ENCODE measurements at places on chromosomes 6 and 20.

- no peak for DNase-seq
These were observed 88.3 kb upstream of the CCDC28A start for GRCh38 chr6:138685257-138685656.

GRCh38 chr6:139270249-139270648 is 21.5 kb downstream of the TXLNB start:
- no peak for DNase-seq

DNA sequence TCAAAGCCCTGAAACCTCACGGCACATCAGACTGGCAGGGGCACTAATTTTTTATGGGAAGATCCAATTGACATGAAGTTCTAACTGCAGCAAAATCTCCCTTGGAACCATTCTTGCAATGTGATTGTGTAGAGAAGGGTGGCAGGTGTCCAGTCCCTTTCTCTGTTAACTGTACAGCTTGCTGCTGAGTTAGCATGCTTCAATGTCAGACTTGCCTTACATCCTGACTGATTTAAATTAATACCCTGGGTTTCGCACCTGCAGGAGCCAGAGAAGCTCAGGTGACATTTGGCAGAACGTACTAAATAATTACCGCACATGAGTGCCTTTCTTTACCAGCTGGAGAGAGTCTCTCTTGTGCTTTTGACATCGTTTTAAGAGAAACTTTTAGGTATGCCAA is 123.0 kb downstream of the DOK5 start:
- DNase-seq = no peak

GRCh38 chr20:44424039-44424495 is 51.6 kb upstream of the TTPAL start:
- no peak for DNase-seq

GRCh38 chr20:39253051-39253755 is 291.1 kb downstream of the DHX35 start:
- DNase-seq = no peak

GRCh38 chr6:150721418-150722266 is 122.0 kb downstream of the PLEKHG1 start:
- DNase-seq = no peak

DNA sequence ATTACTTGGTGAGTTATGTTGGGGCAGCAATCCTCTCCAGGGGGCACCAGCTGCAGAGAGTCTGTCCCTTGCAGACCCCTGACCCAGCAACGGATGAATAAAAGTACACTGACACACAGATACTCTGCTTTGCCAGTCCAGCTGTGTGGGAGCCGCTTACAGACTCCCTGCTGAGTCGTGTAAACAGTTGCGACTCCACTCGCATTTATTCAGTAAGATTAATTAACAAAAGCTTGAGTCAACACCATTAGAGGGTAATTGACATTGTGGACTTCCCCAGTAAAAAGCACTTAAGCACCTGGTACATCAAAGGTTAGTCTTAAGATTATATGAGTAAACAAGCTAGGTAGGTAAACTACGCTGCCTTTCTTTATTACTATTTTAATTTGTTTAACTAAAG is 92.0 kb upstream of the TMEM181 start:
- no peak for DNase-seq

DNA sequence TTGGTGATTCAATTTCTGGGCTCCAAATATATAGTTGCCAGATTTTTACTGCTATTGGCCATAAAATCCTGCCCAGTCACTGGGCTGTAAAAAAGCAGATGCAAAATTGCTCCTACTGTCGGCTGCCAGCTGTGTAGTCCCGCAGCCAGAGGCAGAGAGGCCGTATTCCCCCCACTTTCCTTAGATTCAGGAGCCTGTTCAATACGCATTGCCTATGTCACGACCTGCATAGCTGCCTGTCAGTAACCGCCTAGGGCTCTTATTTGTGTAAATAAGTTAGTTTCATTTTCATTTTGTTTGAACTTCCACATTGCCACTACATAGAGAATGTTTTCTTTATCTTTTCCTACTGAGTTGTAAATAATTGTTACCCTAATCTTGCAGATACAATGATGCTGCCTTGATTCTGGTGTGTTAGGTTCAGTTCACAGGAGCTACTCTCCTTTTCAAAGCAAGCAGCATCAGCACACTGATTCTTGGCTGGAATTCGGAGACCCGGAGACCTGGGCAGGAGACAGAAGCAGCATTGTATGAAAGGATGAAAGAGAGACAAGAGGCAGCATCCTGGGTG is 46.0 kb upstream of the UST start:
- DNase-seq = no peak

GRCh38 chr6:41654151-41654697 is 16.0 kb downstream of the MDFI start:
- DNase-seq = no peak

- DNase-seq = no peak
These were observed 10.9 kb upstream of the SYNE1 start for GRCh38 chr6:152648105-152648504.

GRCh38 chr6:45645302-45645701 is 267.6 kb upstream of the SUPT3H start:
- DNase-seq = no peak

- no peak for DNase-seq
These were observed 695.2 kb downstream of the PHF3 start for GRCh38 chr6:64330694-64331307.

DNA sequence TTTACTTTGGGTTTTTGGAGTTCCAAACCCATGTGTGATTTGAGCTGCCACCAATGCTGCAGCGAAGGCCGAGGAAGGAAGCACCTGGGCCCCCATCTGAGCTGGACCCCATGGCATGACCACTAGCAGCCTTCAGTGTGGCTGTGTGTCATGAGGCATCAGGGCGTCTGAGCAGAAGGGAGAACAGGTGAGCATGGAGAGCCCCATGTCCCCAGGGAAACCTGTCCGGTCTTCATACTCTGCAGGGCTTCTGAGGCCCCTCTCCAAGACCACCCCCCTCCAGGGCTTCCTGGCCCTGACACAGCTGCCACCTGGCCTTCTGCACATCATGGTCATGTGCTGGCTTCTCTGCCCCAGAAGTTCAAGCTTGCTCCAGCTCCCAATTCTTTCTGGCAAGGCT is 169.1 kb upstream of the CST7 start:
- no peak for DNase-seq

DNA sequence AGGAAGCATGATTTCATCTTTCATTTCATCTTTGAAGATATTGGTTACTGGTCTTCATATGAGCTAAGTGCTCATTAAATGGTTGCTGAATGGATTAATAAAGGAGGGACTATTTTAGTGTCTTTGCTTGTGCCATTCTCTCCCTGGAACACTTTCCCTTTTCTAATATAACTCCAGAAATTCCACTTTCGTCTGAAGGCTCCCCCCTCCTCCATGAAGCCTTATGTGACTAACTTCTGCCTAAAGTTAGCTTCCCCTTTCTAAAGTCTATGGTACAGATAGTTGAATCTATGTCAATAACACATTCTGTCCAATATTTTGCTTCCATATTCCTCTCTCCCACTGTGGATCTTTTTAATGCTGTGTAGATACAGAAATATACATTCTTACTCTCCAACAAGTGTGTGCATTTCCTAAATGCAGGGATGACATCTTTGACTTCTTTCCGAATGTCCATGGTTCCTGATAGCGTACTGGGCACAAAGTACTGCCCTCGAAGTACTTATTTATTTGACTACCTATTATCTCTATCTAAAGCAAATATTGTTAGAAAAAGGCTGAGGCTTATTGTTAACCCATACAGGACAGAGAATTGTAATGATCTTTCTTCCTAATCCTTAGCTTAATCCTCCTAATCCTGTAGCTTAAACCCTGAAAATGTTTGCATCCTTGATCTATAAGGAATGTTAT is 84.7 kb upstream of the ELOVL5 start:
- DNase-seq = no peak

DNA sequence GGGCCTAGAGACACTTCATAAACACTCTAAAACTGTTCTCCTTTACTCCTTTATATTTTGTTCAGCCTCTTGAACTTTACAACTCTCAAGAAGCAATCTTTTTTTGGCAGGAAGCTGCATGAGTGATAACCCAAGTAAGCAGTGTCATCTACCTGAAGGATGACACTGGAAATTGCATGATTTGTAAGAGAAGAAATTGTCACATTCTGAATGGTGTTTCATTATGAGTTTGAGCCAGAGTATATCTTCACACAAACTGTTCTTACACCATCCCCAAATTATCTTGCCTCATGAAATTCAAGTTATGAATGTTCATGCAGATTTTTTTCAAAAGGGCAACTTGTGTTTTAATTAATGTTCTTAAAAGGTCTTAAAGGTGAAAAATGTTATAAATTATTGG is 799.3 kb downstream of the TBC1D32 start:
- no peak for DNase-seq

- DNase-seq = no peak
These were observed 67.7 kb downstream of the ANKRD6 start for GRCh38 chr6:89500611-89501010.

DNA sequence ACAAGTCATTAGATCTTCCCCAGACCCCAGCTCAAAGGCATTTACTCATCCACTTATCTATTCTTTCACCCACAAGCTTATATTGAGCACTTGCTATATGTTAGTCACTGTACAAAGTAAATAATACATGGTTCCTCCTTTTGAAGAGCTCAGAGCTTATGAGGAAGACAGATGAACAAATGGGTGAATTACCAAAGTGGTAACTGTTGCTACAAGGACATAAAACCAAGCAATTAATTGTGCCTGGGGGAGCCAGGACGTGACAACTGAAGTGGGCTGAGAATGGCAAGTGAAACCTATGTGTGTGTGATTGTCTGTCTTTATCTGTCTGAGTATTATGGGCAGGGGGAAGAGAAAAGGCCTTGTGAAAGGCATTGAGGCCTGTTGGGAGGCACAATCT is 45.6 kb upstream of the AKIRIN2 start:
- no peak for DNase-seq

GRCh38 chr20:19314621-19315020 is 102.2 kb downstream of the SLC24A3 start:
- no peak for DNase-seq

- DNase-seq = no peak
These were observed 2.2 kb upstream of the FAM209A start for GRCh38 chr20:56522311-56522710.

GRCh38 chr20:58461899-58462298 is 53.3 kb downstream of the APCDD1L start:
- no peak for DNase-seq

DNA sequence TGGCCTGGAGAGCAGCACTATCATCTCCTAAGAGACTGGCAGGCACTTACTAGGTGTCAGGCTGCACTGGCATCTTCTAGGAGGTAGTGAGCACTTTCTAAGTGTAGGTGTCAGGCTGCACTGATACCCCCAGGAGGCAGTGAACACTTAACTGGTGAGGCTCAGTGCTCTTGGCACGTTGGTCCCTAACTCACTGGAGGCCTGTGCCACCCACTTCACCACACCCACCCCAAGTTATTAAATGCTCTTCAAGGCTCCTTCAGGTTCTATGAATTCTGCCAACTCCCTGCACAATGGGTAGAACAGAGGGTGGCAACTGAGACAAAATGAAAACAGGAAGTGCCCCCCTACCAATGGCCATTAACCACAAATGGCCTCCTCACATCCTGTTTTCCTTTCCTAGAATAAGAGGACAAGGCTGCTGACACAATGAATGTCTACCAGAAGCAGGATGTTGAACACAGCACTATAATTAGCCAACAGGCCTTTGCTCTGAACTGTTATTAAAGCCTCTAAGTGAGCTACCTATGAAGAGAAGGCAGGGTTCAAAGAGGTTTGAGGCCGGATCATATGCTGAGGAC is 29.4 kb downstream of the NCOA5 start:
- no peak for DNase-seq

- no peak for DNase-seq
These were observed 170.9 kb downstream of the DTNBP1 start for GRCh38 chr6:15491986-15492269.

DNA sequence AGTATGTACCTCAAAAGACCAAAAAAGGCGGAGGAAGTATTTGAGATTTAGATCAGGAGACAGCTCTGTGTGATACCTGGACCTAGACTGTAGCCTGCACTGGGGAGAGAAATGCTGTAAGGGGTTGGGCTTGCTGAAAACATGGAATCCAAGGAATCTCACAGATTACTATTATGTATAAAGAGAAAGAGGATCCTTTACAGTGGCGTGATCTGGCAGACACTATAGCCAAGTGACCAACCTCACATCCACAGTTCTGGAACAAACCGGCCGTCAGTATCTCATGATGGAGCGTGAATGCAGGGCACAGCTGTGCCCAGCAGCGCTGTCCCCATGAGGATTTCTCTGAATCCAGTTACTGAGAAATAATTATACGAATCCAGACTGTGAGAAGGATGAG is 12.3 kb downstream of the DDX27 start:
- DNase-seq = no peak

DNA sequence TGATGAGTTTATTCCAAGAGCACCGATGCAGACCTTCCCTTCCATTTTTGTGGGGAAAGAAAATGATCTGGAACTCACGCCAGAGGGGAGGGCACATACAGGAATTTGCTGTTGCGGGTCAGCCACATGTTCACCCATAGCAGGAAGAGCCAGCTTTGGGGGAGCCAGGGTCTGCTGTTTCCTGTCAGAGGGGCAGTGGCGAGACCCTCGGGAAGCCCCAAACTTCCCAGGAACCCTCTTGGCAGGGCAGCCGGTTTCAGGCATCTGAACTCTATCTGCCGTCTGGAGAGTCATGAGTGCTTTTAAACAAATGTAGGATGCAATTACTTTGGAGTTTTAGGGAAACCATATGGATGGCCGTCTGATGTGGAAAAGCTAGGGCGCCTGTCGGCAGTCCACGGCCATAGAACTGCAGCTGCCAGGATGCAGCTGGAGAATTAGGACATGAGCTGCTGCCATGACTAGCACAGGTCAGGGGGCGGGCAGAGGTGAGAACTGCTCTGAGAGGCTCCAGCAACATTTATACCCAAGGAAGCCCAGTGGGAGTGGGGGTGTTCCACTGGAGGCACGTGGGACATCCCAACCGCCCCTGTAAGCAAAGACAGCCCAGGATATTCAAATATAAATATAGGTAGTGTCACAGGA is 14.8 kb upstream of the SERPINB9 start:
- DNase-seq = no peak

GRCh38 chr6:168223150-168223549 is 96.4 kb downstream of the DACT2 start:
- DNase-seq = no peak

DNA sequence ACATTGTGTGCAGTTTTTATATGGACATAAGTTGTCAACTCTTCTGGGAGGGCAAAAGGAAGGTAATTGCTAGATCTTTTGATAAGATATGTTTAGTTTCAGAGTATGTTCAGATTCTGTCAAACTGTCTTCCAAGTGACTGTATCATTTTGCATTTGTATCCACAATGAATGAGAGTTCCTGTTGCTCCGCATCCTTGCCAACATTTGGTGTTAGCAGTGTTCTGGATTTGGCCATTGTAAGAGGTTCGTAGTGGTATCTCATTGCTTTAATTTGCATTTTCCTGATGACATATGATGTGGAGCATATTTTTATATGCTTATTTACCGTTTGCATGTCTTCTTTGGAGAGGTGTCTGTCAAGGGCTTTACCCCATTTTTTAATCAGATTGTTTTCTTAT is 150.2 kb downstream of the CDKAL1 start:
- no peak for DNase-seq

GRCh38 chr20:47102629-47103028 is 208.0 kb downstream of the EYA2 start:
- DNase-seq = no peak
